ENCODE measurements at places on chromosomes 12 and 14.

- peak; percentile 78 for DNase-seq
Measured at GRCh38 chr12:92408072-92408900, 262.6 kb upstream of the BTG1 start.

DNA sequence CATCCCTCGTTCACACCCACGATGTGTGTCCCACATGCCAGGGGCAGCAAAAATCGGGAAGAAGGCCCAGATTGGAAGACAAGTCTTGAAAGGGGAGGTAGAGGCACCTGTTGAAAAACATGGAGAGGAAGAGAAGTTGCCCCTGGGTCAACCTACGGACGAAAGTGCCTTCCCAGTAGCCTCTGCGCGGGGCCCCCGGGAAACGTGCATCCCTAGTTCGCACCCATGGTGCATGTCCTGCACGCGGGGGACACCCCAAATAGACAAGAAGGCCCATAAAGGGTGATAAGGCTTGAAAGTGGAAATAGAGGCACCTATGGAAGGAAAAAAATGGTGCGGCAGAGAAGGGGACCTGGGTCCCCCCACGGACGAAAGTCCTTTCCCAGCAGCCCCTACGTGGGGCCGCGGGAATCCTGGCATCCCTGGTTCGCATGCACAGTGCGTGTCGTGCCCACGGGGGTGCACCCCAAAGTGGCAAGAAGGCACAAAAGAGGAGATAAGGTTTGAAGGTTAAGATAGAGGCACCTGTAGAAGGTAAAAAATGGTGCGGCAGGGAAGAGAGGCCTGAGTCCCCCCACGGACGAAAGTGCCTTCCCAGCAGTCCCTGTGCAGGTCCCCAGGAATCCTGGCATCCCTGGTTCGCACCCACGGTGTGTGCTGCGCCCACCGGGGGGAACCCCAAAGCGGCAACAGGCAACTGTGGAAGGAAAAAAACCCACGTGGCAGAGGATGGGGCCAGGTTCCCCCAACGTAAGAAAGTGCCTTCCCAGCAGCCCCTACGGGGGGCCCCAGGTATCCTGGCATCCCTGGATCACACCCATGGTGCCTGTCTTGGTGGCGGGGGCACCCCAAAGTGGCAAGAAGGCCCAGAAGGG, 278.3 kb downstream of the ALG10 start:
- no peak for DNase-seq

DNA sequence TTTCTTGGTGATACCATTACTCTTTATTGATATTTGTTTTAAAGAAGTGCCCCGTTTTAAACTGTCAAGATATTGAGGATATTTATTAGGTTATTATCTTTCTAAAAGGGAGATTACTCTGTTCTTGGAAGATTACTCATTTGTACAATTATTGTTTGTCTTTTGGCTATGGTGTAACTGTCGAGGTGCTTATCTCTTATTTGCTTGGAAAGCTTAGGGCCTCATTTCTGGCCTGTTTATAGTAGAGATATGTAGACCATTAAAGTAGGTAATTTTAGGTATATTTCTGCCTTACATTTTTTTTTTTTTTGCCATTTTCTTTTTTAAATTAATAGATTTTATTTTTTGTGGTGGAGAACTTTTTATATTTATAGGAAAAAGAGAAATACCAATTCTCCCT, 74.2 kb downstream of the KTN1 start:
- DNase-seq, result no peak

DNA sequence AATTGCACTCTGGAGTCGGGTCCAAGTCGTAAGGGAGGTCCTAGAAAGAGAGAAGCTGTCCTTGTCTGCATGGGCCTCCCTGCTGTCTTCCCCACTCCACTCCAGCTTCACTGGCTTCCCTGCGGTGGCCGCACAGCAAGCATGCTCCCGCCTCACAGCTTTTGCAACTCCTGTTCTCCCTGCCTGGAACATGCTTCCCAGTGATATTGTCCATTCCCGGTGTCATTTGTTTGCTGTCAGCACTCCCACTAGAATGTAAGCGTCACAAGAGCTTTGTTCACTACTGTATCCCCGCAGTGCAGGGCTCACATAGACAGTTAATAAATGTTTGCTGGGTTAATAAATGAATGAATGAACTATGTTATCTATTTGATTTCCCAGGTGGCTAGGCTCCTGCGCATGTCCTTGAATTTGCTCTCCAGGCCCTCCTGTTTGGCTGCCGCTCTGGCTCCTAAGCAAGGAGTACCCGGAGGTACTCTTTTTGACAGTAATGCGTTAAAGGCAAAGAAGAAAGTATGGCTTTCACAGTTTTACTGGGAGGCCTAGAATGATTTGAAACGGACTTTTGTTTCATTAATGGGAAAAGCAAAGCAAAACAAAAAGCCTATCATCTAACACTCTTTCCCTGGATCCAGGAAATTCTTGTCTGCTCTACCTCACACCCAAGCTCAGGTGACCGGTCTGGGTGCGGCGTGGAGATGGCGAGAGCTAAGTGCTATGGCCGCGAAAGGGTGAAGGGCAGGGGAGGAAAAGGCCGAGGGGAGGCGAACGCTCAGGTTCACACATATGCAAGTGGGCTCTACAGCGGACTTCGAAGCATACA, 6.2 kb upstream of the SLC7A7 start:
- DNase-seq, result no peak

GRCh38 chr12:49903351-49903699, 375 bp downstream of the FAIM2 start:
- DNase-seq, result no peak

GRCh38 chr12:96770219-96771102, 136.6 kb upstream of the NEDD1 start:
- DNase-seq, result no peak

DNA sequence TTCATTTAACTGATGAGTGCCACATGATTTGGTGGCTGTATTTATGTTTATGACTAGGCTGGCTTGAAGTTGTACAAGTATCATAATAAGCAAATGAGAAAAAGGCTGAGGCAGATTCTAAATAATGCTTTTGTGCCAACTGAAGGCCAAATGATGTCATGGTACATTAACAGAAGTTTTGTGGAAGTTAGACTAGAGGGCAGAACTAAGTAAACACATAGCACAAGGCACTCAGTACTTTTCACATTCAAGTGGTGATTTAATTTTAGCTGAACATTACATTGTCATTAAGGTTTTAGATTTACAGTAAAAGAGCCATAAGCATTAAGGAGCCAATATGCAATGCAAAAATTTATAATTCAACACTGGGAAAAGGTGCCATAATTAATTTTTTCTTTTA, 21.1 kb downstream of the PPP1CC start:
- DNase-seq, result no peak

- no peak for DNase-seq
Measured at GRCh38 chr14:103688906-103689902, 26.0 kb downstream of the XRCC3 start.

GRCh38 chr14:53529519-53529918, 376.4 kb upstream of the DDHD1 start:
- no peak for DNase-seq

GRCh38 chr12:94359761-94360160, 99.9 kb downstream of the CEP83 start:
- no peak for DNase-seq

DNA sequence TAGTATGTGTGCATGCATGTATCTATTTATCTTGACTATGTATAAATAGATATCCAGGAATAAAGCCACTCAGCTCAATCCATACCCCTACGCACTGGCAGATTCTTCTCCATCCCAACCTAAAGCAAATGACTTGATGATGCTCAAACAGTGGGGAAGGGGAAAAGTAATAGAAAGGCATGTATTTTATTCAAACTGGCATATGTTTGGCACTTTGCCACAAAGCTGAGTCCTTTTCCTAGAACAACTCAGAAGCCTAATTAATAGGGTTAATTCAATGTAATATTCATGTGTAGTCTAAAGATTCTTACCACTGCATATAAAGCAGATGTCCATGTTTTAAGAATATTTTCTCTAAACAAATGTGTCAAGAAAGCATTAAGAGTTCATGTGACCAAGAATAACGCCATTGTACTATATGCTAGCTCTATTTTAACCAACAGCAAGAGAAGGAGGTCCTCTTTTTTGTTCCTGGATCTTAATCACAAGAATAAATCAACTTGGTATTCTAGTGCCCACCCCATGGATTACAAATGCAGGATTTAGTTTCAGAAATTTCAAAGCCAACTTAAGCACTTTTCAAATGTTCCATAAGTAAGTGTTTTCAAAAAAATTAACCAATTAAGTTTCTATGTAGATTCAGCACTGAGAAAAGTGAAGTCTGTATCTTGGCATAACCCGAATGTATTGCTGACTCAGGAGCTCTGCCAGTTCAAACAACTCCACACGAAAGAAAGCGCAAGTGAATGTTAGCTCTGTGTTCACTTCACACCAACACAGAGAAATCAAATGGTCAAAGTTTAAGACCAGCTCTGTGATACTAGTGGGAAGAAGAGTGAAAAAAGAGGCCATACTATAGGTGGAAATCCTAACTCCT, 233.6 kb downstream of the MED13L start:
- DNase-seq, result no peak

DNA sequence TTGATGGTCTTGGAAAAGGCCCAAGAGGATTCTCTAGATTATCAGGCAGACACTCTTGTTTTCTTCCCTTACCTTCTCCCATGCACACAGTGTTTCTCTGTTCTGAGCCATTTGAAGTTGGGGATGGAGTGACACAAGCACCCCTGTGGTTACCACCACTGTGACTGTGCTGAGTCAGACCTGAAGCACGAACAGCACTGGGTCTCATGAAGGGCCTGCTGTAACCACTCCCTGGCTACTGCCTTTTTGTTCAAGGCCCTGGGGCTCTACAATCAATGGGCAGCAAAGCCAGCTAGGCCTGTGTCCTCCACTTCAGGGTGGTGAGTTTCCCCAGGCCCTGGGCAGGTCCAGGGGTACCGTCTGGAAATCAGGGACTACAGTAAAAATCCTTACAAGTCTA, 65.5 kb downstream of the TSPAN8 start:
- peak; percentile 14 for DNase-seq

DNA sequence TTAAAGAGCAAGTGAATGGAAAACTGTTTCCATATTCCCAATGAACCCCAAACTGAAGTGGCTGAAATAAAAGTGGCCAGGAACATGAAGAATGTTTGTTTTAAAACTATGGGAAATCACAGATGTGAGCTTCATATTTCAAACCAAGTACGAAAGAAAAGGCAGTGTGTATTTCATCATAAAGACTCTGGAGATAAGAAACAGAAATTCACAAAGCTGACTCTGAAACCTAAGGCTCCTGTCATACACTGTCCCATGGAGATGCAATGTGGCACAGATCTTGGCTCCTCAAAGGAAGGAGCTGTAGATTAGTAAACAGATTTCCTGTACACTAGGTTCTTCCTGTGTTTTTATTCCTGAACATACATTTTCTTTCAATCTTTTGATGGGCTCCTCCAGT, 304.4 kb downstream of the MED13L start:
- DNase-seq, result no peak

GRCh38 chr12:125860672-125861288, 795.5 kb downstream of the AACS start:
- DNase-seq, result no peak

- DNase-seq, result no peak
Measured at GRCh38 chr12:31353750-31354708, 28.1 kb upstream of the SINHCAF start.

DNA sequence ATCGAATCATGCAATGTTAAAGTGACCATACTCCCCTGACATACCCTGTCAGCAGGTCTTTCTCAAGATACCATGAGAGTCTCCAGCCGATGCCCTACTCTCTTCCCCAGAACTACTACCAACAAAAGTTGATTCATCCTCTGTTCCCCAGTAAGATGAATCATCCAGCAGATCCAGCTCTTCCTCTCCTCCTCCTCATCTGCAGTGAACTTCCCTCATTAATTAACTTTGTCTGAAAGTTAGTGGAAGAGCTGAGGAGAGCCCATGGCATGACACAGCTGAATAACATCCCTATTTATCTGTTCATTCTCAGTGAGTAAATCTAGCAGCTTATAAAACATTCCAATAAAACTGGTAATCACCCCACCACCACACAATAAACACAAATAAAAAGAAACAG, 213.4 kb downstream of the EGLN3 start:
- DNase-seq, result peak; percentile 51

- DNase-seq, result no peak
Measured at GRCh38 chr12:108580531-108580930, 17.4 kb downstream of the TMEM119 start.

DNA sequence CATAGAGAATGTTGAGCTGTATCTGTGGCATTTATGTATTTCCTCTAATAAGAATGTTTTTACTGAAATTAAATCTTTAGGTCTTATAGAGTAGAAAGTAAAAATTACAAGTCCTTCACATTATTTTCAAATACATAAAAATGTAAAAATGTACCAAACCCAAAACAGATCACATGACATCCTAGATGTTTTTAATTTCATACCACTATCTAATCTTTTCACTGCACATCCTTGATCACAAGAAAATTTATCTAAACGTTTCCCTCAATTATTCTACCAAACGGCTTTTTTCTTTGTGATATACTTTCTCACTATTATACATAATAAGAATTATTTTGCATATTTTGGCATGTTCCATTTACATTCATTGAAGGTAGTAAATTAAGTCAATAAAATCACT, 18.3 kb downstream of the SGPP1 start:
- no peak for DNase-seq

GRCh38 chr12:104667139-104667538, 210.4 kb downstream of the CHST11 start:
- no peak for DNase-seq

DNA sequence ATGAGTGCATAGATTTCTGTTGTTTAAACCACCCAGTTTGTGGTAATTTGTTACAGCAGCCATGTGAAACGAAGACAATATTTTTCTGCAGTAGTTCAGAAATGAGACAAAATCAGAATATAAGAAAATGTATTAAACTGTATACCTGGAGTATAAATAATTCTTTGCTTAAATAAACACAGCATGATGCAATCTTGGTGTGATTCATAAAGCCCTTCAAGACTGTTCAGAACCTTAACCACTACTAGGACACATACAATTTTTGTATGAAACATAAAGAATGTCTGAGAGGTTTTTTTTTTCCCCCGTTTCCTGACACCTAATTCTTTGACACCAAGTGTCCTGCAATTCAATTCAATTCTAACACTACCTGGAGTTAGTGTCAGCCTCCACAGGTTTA, 10.5 kb downstream of the C12orf75 start:
- no peak for DNase-seq

GRCh38 chr12:124804011-124804621, 59.5 kb downstream of the SCARB1 start:
- DNase-seq, result no peak

GRCh38 chr12:24901576-24902461, 47.1 kb downstream of the BCAT1 start:
- DNase-seq, result no peak
